ENCODE measurements at places on chromosomes 7 and 10. TPM values are rescaled to one million over a fixed set of nuclear protein-coding genes. Genes with fewer than 3 reads are reported as not detected.

ITPRID1 gene
- not detected for total RNA-seq

C7orf57 gene
- not detected for total RNA-seq

SRRM3 gene
- total RNA-seq, result 27.1 TPM

CYP2E1 gene
- total RNA-seq, result 7.7 TPM

NKX1-2 gene
- 0.77 TPM for total RNA-seq

FRMPD2 gene
- not detected for total RNA-seq

ATOH7 gene
- 0.23 TPM for total RNA-seq

DNA sequence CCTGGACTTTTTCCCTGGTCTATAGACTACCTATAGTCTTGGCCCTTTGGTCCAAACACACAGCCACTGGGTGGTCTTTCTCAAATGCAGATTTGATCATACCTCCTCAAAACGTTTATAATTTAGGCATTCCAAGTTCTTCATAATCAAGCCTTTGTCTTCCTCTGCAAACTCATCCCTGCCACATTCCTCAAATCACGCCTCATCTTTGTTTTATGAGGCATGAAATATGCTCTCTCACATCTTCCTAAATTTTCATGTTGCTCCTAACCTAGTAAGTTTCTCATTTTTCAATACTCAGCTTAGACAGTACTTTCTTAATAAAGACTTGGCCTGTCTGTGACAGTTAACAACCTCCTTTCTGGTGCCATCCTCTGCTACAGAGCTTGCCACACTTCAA, 10.9 kb upstream of the HERC4 start:
- no peaks in the 10 kb centered on the region for H3K27me3 ChIP-seq
- H3K36me3 ChIP-seq, result no peaks in the 10 kb centered on the region
- H3K4me3 ChIP-seq, result no peak overlapping the region
- no peak overlapping the region for H3K27ac ChIP-seq

- H3K27ac ChIP-seq, result peak overlapping the region; percentile 0
- peak; percentile 41 for DNase-seq
- H3K4me3 ChIP-seq, result peak overlapping the region; percentile 85
- H3K36me3 ChIP-seq, result no peaks in the 10 kb centered on the region
- H3K4me1 ChIP-seq, result peaks cover 18% of the 10 kb centered on the region
Measured at GRCh38 chr10:92573091-92573797, 649 bp downstream of the IDE start.

- no peak overlapping the region for H3K4me3 ChIP-seq
- H3K27me3 ChIP-seq, result no peaks in the 10 kb centered on the region
- H3K4me1 ChIP-seq, result no peaks in the 10 kb centered on the region
- H3K27ac ChIP-seq, result no peak overlapping the region
- no peaks in the 10 kb centered on the region for H3K36me3 ChIP-seq
- DNase-seq, result no peak
Measured at GRCh38 chr7:25263337-25263736, 35.1 kb upstream of the NPVF start.

DNA sequence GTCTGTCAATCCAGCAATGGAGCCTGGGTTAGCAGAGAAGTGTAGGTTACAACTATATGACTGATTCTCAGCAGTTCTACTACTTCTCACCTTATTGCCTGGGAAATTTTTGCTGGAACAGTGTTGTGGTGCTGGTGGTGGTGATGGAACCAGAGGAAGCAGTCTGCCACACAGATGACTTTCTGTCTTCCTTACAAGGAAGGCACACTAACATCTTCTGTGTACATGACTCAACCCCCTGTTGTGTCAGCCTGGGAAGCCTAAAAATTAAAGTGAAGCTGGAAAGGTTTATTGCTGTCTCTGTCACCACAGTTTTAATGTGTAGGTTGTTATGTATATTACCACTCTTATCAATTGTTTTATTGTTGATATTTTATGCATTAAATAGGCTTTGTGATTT, 40.3 kb downstream of the ANKRD7 start:
- no peak for DNase-seq
- no peaks in the 10 kb centered on the region for H3K36me3 ChIP-seq
- H3K4me3 ChIP-seq, result no peak overlapping the region
- H3K27me3 ChIP-seq, result no peaks in the 10 kb centered on the region
- no peaks in the 10 kb centered on the region for H3K4me1 ChIP-seq
- H3K27ac ChIP-seq, result no peak overlapping the region

- peaks cover 3% of the 10 kb centered on the region for H3K4me1 ChIP-seq
- DNase-seq, result no peak
- no peak overlapping the region for H3K27ac ChIP-seq
- peaks cover 7% of the 10 kb centered on the region for H3K27me3 ChIP-seq
- H3K4me3 ChIP-seq, result no peak overlapping the region
Measured at GRCh38 chr10:112202561-112203241, 19.1 kb upstream of the GPAM start.

GRCh38 chr10:69818676-69819239, 17.1 kb downstream of the COL13A1 start:
- H3K27me3 ChIP-seq, result peaks cover 17% of the 10 kb centered on the region
- peaks cover 51% of the 10 kb centered on the region for H3K4me1 ChIP-seq
- H3K36me3 ChIP-seq, result peaks cover 28% of the 10 kb centered on the region
- no peak overlapping the region for H3K4me3 ChIP-seq

- H3K27me3 ChIP-seq, result peaks cover 4% of the 10 kb centered on the region
- peak overlapping the region; percentile 81 for H3K27ac ChIP-seq
- H3K36me3 ChIP-seq, result peaks cover 82% of the 10 kb centered on the region
Measured at GRCh38 chr10:100357059-100357858, 10.2 kb downstream of the SCD start.

DNA sequence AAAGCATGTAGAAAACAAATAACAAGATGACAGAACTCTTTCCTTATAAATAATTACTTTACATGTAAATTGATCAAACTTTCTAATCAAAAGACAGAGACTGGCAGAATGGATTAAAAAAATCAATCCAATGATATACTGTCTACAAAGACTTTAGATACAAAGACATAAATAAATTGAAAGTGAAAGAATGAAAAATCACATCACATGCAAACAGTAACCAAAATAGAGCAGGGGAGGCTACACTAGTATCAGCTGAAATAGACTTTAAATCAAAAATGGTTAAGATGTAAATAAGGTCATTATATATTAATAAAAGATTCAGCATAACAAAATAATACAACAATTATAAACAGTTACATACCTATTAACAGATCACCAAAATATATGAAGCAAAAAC, 97.3 kb downstream of the SNX13 start:
- no peaks in the 10 kb centered on the region for H3K36me3 ChIP-seq
- no peak overlapping the region for H3K27ac ChIP-seq
- DNase-seq, result no peak
- H3K4me1 ChIP-seq, result peaks cover 26% of the 10 kb centered on the region
- H3K27me3 ChIP-seq, result peaks cover 1% of the 10 kb centered on the region
- no peak overlapping the region for H3K4me3 ChIP-seq

DNA sequence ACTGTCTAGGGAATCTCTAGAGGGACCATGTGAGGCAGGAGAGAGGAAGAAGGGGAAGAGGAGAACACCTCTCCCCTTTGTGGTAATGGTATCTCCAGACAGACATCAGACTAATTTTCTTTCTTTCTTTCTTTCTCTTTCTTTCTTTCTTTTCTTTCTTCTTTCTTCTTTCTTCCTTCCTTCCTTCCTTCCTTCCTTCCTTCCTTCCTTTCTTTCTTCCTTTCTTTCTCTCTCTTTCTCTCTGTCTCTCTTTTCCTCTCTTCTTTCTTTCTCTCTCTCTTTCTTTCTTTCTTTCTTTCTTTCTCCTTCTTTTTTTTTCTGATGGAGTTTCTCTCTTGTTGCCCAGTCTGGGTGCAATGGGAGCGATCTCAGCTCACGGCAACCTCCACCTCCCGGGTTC, 73.2 kb upstream of the PAX2 start:
- H3K4me3 ChIP-seq, result no peak overlapping the region
- peaks cover 17% of the 10 kb centered on the region for H3K4me1 ChIP-seq
- no peak overlapping the region for H3K27ac ChIP-seq
- H3K27me3 ChIP-seq, result peaks cover 19% of the 10 kb centered on the region

DNA sequence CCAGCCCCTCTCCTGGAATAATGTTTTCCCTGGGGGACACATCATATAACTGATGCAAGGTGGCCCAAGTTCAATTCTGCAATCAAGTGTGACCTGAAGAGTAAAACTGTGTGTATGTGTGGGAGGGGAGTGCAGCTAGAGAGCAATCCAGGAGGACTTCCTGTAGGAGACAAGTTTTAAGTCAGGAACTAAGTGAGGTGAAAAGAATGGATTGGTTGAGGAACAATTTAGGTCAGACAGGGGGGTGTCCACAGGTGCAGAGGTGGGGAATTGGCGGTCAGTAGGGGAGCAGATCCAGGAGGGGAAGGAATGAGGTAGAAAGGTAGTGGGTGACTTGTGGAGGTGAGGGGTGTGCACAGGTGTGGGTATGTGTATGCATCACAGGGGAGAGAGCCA, 82.6 kb downstream of the NEURL1 start:
- no peaks in the 10 kb centered on the region for H3K4me1 ChIP-seq
- H3K27ac ChIP-seq, result no peak overlapping the region
- H3K36me3 ChIP-seq, result no peaks in the 10 kb centered on the region
- no peak overlapping the region for H3K4me3 ChIP-seq

GRCh38 chr10:125316436-125316835, 156.1 kb upstream of the CTBP2 start:
- peaks cover 2% of the 10 kb centered on the region for H3K27me3 ChIP-seq
- no peak overlapping the region for H3K27ac ChIP-seq
- H3K4me3 ChIP-seq, result no peak overlapping the region
- DNase-seq, result no peak

DNA sequence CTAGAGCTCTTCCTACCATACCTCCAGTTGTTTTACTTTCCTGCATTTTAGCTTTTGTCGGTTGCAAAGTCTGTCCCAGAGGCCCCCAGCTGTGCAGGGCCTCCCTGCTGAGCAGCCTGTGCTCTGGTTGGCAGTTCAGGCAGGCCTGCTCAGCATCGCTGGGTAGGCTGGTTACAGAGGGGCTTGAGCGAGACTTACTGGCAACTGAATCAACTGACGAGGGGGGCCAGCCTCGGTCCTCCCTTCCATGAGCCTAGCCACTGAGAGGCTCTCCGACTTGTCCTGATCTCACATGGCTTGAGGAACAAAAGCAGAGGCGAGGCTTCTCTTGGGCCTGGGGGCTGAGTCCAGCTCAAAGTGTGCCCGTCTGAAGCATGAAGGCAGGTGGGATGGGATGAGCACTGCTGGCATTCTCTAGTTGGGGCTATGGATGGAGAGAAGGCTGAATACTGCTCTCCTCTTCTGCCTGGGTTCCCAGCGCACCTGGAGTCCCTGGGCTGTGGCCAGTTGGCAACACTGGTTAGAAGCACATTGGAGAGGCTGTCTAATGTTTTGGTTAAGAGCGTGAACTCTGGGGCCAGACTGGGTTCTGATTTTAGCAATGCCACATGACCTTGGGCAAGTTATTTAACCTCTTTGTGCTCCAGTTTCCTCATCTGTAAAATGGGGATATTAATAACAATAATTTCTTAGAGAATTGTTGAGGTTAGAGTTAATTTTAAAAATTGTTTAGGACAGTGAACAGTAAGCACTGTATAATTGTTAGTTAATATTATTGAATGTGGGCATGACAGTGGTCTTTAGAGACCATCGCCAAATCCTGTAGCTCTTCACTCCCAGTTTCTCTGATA, 6.9 kb upstream of the SFRP5 start:
- DNase-seq, result no peak
- no peak overlapping the region for H3K4me3 ChIP-seq
- H3K4me1 ChIP-seq, result peaks cover 14% of the 10 kb centered on the region

DNA sequence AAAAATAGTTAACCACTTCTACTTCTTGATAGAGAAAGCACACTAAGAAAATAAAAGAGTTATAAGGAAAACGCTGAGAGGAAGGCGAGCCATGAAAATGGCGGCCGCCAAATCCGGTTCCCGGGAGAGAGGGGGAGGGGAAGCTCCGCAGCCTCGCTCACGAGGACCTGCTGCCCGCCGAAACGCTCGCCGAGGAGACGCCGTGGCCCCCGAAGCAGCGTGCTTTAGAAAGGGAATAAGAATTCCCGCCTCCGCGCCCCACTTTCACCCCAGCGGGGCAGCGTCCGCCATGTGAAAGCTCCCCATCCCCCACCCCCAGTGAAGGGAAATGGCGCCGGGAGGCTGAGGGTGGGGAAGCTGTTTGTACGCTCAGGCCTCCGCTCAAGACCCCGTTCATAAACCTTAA, 505 bp downstream of the HNRNPA2B1 start:
- peak overlapping the region; percentile 100 for H3K4me3 ChIP-seq
- H3K27ac ChIP-seq, result peak overlapping the region; percentile 100
- H3K27me3 ChIP-seq, result peaks cover 27% of the 10 kb centered on the region
- H3K36me3 ChIP-seq, result peaks cover 57% of the 10 kb centered on the region
- peaks cover 56% of the 10 kb centered on the region for H3K4me1 ChIP-seq

Measured in endothelial cell (in vitro differentiated cells).